ENCODE measurements at places on chromosomes 6 and 20.
A peak's percentile ranks its signal among the peaks of the same experiment; 100 is the strongest.

- peak; percentile 40 for DNase-seq
Observed at GRCh38 chr6:88867841-88868731, 95.3 kb downstream of the RNGTT start.

DNA sequence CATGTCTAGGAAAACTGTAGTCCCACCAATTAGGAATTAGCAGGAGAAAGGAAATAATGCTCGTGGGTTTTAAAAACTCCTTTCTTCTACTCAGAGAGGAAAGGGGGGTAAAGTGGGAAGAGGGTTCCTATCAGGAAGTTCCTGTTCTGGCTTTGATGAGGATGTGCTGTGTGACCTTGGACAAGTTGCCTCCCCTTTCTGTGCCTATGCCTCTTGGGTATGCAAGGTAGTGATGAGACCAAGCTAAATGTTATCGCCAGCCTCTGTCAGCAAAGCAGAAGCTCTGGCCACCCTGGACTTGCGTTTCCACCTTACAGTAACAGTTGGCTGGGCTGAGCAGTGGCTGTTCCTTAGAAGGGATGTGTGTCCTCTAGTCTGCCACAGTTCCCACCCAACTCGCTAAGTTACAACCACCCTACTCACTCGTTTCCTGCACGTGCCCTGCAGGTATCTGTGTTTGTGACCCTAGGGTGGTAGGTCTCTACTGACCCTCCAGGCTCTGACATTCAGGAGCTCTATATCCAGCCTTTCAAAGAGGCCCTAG is 110.0 kb downstream of the PREX1 start:
- no peak for DNase-seq

GRCh38 chr6:156791320-156791850 is 14.2 kb downstream of the ARID1B start:
- DNase-seq, result no peak

DNA sequence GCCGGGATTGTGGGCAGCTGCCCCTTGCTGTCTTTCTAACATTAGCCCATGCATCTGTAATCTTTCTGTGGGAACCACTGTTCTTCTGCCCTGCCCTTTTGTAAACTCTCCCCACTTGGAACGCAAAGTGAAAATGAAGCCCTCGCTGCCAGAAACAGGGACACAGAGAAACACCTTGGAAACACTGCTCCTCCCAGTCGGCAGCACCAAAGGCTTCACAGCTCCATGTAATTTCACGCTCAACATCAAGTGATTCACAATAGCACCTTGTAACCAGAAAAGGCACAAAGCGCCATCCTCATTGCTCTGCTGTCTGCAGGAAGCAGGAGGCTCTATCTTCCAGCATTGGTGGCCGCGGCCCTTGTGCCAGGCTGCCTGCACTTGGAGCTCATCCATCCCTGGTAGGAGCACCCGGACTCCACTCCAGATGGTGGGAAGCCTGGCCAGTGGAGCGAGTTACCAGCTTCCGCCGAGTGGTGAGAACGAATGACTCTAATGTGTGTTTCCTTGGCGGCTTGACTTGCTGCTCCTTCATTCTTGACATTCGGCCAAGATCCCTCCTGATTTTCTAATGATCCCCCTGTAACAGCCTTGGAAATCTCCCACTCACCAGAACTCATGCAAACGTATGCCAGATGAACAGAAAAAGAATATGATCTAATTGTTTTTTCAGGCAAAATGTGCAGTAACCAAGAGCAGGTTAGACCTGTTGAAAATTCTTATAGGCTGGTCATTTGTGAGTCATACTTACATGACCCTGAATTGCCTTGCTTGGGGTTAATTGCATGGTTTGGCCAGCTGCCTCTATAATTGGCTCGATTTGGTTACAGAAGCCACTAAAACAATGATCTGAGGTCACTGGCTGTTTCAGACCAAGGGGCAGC is 169.1 kb upstream of the CDYL start:
- peak; percentile 87 for DNase-seq

DNA sequence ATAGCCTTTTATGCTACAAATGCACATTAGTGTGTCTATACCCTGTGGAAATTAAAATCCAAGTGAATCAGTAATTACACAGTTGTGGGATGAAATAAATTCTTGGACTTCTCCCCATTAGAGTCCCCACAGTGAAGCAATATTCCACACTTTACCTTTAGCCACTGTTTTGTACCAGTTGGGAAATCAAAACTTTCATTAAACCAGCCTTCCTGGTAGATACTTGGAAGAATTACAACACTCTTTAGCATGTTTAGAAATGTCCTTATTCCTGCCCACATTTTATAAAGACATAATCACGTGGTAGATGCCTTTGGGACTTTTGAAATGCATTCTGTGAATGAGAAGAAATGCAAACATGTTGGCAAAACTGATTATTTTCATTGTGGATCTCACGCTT is 49.0 kb upstream of the ANKEF1 start:
- no peak for DNase-seq

DNA sequence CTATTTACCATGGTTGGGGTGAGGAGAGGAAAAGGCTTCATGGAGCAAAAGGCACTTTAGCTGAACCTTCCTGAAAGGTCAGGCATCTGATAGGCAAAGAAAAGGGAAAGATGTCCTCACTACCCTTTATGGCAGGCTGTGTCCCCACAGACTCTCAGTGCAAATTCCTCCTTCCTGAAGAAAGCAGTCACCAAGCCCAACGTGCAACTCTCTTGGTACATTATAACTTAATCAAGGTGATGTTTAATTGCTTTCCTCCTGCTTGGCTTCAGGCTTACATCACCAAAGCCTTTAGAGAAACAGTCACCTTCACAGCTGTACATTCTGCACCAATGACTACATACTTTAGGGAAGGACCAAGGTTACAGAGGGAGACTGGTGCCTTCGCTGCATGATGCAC is 2.1 kb upstream of the CLIC5 start:
- DNase-seq, result no peak

DNA sequence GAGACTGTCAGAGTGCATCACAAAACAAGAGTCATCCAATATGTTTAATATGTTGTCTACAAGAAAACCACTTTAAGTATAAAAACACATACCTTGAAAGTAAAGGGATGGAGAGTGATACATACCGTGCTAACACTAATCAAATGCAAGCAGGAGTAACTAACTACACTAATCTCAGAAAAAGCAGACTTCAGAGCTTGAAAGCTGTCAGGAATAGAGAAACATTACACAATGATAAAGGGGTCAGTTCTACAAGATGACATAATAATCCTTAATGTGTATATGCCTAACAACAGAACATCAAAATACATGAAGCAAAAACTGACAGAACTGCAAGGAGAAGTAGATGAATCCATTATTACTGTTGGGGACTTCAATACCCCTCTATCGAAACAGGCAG is 59.7 kb upstream of the SMIM29 start:
- DNase-seq, result no peak

GRCh38 chr20:10846766-10847165 is 173.0 kb upstream of the JAG1 start:
- DNase-seq, result no peak

- DNase-seq, result peak; percentile 99
Observed at GRCh38 chr6:37630281-37630799, 67.3 kb downstream of the MDGA1 start.

GRCh38 chr20:16363506-16364319 is 209.5 kb downstream of the KIF16B start:
- no peak for DNase-seq

GRCh38 chr6:383856-384255 is 7.7 kb upstream of the IRF4 start:
- DNase-seq, result no peak

GRCh38 chr6:166420351-166420750 is 37.6 kb upstream of the MPC1 start:
- DNase-seq, result peak; percentile 28

DNA sequence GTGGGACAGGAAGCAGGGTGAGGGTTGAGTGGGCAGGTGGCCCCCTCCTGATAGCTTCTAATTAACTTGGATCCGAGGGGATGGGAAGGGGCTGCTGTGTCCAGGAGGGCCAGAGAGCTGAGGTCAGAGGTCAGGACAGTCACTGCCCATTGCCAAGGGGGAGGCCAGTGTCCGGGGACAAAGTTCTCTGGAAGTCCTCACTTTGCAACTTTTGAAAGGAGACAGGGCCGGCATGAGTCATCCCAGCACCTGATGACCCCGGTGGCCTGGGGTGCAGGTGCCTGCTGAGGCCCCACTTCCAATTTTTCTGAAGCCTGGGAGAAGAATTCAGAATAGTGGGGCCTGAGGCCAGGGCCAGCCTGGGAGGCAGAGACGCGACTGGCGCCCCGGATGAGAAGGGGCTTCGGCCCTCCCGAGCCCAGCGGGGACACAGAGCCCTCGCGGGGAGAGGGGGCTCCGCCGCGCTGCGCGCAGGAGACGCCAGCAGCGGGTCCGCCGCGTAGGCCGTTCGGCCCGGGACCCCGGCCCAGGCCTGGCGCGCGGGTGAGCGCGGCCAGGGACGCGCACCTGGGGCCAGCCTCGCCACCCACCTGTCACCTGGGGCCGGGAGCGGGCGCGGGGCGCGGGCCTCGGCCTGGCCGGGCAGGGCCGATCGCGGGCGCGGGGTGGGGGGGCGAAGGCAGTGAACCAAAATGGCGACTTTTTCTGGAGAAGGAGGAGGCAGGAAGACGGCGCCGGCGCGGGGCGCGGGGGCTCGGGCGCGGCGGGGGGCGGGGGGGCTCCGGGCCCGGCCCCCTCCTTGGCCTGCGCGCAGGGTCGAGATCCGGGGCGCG is 586 bp downstream of the ZNF512B start:
- DNase-seq, result no peak

- no peak for DNase-seq
Observed at GRCh38 chr6:131164506-131164905, 29.2 kb downstream of the AKAP7 start.

GRCh38 chr20:60977901-60978300 is 274.2 kb upstream of the CDH4 start:
- no peak for DNase-seq

GRCh38 chr6:150875841-150876240 is 10.3 kb downstream of the MTHFD1L start:
- DNase-seq, result no peak

Data from stromal cell of bone marrow (primary cell).